ENCODE measurements at places on chromosomes 16 and 17. TPM values are rescaled to one million over a fixed set of nuclear protein-coding genes. Genes with fewer than 3 reads are reported as not detected.

The TMEM92 gene
- 1.7 TPM for total RNA-seq

GRCh38 chr16:28602529-28602928, 5.7 kb upstream of the SULT1A2 start:
- no peak for DNase-seq

DNA sequence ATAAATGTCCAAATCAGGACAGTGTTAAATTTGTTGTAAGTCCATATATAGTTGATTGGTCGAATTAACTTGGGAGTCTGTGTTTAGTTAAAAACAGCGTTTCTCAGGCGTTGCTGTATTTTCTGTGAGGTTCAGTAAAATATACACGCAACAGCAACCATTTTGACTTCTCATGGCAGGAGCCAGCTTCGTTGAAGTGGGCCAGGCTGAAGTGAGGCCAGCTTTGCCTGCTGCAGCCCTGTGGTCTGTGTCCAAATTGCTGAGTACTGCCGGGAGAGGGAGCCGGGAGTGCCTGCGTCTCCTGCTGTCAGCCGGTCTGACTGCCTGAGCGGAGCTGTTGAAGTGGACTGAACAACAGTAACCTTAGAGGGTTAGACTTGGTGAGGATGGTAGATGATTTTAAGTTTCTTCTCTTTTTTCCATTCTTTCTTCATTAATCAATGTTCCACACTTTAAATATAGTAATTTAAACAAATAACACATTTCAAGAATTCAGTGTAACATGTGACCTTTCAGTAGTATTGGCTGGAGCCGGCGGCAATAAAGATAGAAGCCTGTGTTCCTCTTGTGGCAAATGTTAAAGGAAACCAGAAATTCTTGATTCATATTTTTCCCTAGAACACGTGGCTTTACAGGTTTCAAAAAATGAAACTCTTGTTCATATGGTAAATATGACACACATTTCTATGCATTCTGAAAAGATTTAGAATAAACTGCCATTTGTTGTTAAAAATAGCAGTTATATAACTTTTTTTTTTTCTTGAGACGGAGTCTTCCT, 37.0 kb upstream of the ZNF750 start:
- DNase-seq: peak; percentile 79

The NAGS gene
- total RNA-seq: 0.09 TPM

DNA sequence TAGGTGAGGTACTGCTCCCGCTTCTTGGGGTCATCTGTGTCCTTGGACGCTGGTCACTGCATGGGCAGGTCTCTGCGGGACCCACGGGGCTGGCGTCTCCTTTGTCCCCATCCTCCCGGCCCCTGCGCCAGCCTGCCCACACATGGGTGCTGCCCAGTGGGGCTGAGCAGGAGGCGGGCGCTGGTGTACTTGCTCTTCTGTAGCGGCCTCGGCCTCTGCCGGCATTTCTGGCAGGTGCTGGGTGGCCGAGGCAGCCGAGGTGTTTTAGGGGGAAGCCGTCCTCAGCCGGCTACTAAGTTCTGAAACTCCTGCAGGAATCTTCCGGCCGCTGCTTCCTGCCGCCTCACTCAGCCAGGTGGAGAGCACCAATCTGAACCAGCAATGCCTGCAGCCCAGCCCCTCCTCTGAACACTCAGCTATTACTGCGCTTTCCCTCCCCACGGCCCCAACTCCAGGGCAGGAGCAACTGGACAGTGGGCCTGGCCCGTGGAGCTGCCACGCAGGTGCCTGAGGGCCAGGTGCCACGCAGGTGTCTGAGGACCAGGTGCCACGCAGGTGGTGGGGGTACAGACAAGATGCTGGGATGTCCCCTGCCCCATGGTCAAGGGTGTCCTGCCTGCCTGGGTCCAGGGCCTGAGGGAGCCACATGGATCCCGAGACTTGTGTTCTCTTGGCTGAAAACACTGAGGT, 10.0 kb downstream of the DECR2 start:
- no peak for DNase-seq

The KRTAP4-9 gene
- total RNA-seq: not detected

DNA sequence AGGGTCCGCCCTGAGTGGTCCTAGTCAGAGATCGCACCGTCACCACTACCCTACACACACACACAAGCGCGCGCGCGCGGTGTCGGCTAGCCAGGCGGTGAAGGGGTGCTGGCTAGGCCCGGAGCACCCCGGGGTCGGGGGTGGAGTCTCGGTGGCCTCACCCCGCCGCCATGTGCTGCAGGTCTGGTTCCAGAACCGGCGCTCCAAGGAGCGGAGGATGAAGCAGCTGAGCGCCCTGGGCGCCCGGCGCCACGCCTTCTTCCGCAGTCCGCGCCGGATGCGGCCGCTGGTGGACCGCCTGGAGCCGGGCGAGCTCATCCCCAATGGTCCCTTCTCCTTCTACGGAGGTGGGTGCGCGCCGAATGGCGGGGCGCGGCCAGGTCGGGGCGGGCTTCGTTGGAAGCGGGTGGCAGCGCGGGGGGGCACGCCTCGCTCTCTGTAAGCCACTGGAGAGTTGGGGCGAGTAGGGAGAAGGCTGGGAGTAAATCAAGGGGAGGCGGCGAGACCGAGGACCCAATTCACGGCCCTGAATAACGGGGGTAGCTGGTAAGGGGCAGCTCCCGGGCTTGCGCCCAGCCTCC, 4.8 kb downstream of the LHX1 start:
- no peak for DNase-seq

The CARD14 gene
- total RNA-seq: not detected

The ABCC3 gene
- 10.4 TPM for total RNA-seq

- DNase-seq: peak; percentile 35
Observed at GRCh38 chr16:85819771-85820170, 20.3 kb downstream of the COX4I1 start.

The NOTUM gene
- 0.51 TPM for total RNA-seq

The CDH3 gene
- total RNA-seq: under 0.01 TPM

The KRT12 gene
- total RNA-seq: not detected

DNA sequence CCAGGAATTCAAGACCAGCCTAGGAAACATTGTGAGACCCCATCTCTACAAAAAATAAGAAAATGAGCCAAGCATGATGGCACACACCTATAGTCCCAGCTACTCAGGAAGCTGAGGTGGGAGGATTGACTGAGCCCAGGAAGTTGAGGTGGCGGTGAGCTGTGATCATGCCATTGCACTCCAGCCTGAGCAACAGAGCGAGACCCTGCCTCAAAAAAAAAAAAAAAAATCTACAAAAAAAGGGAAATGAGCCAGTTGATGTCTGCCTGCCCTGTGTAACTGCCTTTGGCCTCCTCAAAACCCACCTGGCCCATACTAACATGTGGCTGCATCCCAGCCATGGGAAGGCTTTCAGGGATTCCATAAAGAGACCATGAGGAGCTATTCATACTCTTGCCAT, 4.5 kb downstream of the RANBP10 start:
- no peak for DNase-seq

The PYY gene
- not detected for total RNA-seq

The ABCA9 gene
- 0.09 TPM for total RNA-seq

DNA sequence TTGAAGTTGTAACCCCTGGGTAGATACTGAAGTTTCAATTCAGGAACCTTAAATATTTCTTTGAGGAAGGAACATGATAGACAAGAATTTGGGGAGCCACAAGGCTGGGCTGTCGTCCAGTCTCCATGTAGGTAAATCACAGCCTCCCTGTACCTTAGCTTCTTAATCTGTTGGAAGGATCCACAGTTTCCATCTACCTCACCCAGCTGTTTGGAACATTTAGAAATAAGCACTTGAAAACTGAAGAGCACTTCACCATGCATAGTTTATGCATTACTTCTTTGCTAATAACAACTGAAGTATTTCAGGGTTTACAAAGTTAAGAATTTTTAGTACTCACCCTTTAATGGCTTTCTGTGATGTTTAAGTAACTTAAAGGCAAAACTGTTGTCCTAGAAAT, 17.2 kb downstream of the TXNDC11 start:
- no peak for DNase-seq

The PRSS33 gene
- not detected for total RNA-seq

The HOXB8 gene
- 6.9 TPM for total RNA-seq

GRCh38 chr17:75754378-75755204, 10.4 kb downstream of the GALK1 start:
- no peak for DNase-seq

DNA sequence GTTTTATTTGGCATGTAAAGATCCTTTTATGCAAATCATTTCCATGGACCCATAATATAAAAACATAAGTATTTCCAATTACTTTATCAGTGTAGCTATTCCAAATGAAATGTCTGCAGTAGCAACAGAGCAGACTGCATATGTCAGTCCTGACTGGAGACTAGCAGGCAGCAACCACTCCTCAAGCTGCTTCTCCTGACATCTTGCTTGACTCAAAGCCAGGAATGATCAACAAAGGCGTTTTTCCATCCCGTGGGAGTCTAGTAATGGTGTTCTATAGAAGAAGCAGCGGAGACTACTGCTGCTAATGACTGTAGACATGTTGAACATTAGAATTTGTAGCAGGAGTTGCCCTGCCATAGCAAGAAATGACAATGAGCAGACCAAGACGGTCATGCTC, 73.2 kb upstream of the AKTIP start:
- no peak for DNase-seq

- DNase-seq: no peak
Observed at GRCh38 chr16:53912155-53912554, 208.2 kb downstream of the FTO start.

DNA sequence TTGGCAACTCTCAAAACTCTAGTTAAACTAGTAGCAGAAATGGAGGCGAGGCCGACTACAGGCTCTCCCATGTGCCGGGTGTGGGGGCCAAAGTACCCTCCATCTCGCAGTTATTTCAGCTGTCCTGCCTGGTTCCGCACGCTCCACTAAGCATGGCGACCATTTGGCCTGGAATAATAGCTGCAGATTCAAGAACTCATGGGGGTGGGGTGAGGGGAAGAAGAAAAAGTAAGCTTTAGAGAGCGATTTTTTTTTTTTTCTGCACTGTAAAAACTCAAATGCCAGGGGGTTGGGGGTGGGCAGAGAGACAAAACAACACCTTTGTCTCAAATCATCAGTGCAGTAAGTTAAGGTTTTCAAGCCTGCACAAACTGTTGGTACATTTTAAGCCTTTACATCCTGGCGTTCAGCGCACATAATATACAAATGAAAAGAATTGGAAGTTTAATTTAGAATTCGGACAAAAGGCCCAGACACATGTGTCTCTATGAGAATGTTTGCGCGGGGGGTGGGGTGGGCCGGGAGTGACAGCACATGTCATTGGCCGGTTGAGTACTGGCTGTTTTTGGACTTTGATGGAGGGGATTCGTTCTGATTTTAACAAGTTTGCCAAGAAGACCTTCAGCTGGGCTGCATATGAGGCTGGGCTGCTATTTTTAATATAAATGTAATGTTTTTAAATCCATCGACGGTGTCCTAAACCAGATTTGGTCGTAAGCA, 694.7 kb upstream of the SALL1 start:
- no peak for DNase-seq

DNA sequence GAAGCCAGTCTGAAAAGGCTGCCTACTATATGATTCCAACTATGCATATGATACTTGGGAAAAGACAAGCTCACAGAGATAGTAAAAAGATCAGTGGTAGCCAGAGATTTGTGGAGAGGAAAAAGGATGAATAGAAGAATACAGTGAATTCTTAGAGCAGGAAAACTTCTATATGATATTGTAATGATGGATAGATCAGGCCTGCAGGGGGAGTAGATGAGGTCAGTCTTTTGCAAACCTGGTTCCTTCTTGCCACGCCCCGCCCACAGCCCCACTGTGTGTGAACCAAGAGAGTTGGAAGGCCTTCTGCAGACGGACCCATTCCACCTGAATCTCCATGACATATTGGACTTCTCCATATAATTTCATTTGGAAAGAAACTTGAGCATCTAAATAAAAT, 761 bp upstream of the CCL8 start:
- DNase-seq: peak; percentile 41

- no peak for DNase-seq
Observed at GRCh38 chr16:89693931-89694783, 7.3 kb downstream of the SPATA2L start.

GRCh38 chr16:19329932-19330331, 44.4 kb downstream of the CLEC19A start:
- DNase-seq: peak; percentile 34

DNA sequence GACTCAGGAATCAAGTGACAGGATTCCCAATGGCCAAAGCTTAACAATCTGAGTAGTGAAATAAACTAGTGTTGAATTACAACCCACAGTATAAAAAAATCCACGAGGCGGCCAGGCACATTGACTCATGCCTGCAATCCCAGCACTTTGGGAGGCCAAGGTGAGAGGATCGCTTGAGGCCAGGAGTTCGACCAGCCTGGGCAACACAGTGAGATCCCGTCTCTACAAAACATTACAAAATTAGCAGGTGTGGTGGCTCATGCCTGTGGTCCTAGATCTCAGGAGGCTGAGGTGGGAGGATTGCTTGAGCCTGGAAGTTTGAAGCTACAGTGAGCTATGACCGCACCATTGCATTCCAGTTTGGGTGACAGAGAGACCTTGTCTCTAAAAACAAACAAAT, 133.8 kb downstream of the CPPED1 start:
- DNase-seq: no peak

The SLC13A2 gene
- not detected for total RNA-seq

The CDC42EP4 gene
- total RNA-seq: 39.7 TPM

- DNase-seq: no peak
Observed at GRCh38 chr16:29688172-29688571, 9.2 kb downstream of the QPRT start.

The CLEC18A gene
- total RNA-seq: 1.2 TPM

The MEFV gene
- total RNA-seq: 0.21 TPM

DNA sequence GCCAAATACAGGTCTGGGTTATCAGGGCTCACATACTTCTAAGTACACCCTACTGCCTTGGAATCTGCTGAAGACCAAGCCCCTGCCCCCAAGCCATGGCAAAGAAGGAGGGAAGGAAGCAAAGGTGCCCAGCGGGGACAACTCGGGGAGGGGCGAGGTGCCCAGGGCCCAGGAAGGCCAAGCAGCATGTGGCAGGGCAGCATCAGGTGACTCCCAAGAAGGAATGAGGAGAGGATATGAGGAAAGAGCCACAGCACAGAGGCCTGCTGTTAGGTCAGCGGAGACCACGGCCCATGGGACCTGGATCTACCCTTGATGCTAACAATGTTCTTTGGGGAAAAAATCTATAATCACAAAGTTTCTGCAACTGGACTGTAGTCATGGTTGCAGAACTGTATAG, 142.6 kb upstream of the CRHR1 start:
- DNase-seq: no peak

DNA sequence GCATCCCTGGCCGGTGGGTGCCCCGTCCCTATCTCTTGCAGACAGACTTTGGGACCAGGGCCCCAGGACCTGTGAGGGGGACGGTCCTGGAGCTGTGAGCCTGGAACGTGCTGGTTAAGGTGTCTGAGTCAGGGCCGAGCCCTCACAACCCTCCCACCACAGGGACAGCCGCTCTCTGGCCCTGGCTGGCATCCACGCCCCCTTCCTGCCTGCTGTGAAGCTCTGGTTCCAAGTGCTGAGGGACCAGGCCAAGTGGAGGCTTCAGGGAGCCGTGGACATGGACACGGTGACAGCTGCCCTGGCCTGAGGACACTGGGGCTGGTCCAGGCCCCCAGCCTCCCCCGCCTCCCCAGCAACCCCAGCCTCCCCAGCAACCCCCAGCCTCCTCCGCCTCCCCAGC, 6.6 kb downstream of the TSR3 start:
- DNase-seq: peak; percentile 41

The ELMO3 gene
- total RNA-seq: 0.97 TPM

The IGF2BP1 gene
- total RNA-seq: 15.2 TPM

- DNase-seq: no peak
Observed at GRCh38 chr16:10040136-10041080, 141.8 kb downstream of the GRIN2A start.

- no peak for DNase-seq
Observed at GRCh38 chr16:68190736-68191510, 45.0 kb downstream of the ESRP2 start.

GRCh38 chr17:9023392-9024218, 2.3 kb downstream of the NTN1 start:
- DNase-seq: no peak

The DLX3 gene
- not detected for total RNA-seq

The OSGIN1 gene
- 1.4 TPM for total RNA-seq
